ENCODE measurements at places on chromosomes 3 and 15.

- DNase-seq: no peak
- H3K27me3 ChIP-seq: no peaks in the 10 kb centered on the region
These were observed 40.8 kb downstream of the RARB start for GRCh38 chr3:25468866-25469319.

DNA sequence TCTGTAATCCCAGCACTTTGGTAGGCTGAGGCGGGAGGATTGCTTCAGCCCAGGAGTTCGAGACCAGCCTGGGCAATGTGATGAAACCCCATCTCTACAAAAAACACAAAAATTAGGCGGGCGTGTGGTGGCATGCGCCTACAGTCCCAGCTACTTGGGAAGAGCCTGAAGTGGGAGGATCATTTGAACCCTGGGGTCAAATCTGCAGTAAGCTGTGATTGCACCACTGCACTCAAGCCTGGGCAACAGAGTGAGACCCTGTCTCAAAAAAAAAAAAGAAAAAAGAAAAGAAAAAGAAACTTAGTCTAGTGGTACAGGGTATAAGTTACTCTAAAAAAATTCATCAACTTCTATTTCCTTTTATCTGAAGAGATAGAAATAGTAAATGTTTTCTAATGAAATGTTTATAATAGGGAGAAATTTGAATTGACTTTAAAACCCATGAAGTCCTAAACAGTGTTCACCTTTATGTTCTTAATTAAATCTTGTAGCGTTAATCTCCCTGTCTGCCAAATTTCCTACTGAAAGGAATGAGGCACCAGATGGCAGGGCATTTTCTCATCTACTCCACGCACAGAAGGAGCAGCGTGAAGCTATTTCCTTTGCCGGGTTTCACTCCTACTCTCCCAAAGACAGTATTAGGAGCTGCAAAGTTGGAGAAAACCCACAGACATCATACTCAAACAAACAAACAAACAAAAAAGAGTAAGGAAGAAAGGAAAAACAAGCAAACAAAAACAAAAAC is 1.9 kb downstream of the PCLAF start:
- H3K4me1 ChIP-seq: peaks cover 12% of the 10 kb centered on the region
- H3K27me3 ChIP-seq: no peaks in the 10 kb centered on the region
- DNase-seq: no peak
- H3K36me3 ChIP-seq: peaks cover 9% of the 10 kb centered on the region

DNA sequence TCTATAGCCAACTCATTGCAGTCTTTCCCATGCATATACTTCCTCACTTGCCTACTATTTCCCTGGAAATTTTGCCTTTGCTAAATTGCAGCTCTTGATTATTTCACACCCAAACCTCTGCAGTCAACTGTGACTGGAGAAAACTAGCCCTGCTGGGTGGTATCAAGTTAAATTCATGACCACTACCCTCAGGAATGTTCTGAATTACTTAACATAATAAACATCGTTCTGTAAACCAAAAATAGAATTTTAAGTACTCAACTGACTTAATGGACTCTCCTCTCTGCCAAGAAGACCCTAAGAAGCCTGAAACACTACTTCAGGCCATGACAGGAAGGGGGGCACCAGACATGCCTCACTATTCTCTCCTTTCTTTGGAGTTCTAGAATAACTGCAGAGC is 1278.0 kb upstream of the GBE1 start:
- H3K36me3 ChIP-seq: no peaks in the 10 kb centered on the region
- DNase-seq: no peak
- H3K27me3 ChIP-seq: no peaks in the 10 kb centered on the region
- H3K4me3 ChIP-seq: no peak overlapping the region

GRCh38 chr3:136075218-136075808 is 109.8 kb downstream of the PPP2R3A start:
- no peak overlapping the region for H3K4me3 ChIP-seq
- no peaks in the 10 kb centered on the region for H3K27me3 ChIP-seq
- peak; percentile 68 for DNase-seq
- H3K4me1 ChIP-seq: peaks cover 4% of the 10 kb centered on the region
- no peaks in the 10 kb centered on the region for H3K36me3 ChIP-seq
- no peak overlapping the region for H3K27ac ChIP-seq

GRCh38 chr15:66169023-66169422 is 84.5 kb downstream of the MEGF11 start:
- DNase-seq: no peak
- no peak overlapping the region for H3K27ac ChIP-seq
- H3K36me3 ChIP-seq: peaks cover 2% of the 10 kb centered on the region
- peaks cover 41% of the 10 kb centered on the region for H3K27me3 ChIP-seq
- H3K4me3 ChIP-seq: no peak overlapping the region

DNA sequence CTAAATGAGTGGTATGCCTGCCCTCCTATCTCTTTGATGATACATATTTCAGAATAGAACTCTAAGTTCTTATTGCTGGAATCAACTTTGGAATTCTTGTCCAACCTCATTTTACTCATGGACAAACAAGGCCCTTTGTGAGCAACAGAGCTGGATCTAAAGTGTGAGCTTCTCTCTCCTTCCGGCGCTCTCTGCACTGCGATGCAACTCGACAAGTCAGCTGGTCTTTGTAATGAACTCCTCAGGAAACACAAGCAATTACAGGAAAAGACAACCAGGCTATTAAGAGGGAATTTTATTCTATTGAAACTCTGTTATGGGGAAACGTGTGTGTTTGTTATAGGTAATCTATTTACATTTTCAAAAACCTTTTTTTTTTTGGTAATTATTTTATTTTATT is 20.3 kb upstream of the NRROS start:
- no peak overlapping the region for H3K27ac ChIP-seq
- no peak for DNase-seq
- no peak overlapping the region for H3K4me3 ChIP-seq
- H3K4me1 ChIP-seq: peaks cover 4% of the 10 kb centered on the region
- H3K27me3 ChIP-seq: no peaks in the 10 kb centered on the region
- H3K36me3 ChIP-seq: peaks cover 5% of the 10 kb centered on the region

GRCh38 chr15:57611123-57611522 is 19.4 kb downstream of the MYZAP start:
- H3K4me1 ChIP-seq: no peaks in the 10 kb centered on the region
- H3K4me3 ChIP-seq: no peak overlapping the region
- no peak overlapping the region for H3K27ac ChIP-seq

DNA sequence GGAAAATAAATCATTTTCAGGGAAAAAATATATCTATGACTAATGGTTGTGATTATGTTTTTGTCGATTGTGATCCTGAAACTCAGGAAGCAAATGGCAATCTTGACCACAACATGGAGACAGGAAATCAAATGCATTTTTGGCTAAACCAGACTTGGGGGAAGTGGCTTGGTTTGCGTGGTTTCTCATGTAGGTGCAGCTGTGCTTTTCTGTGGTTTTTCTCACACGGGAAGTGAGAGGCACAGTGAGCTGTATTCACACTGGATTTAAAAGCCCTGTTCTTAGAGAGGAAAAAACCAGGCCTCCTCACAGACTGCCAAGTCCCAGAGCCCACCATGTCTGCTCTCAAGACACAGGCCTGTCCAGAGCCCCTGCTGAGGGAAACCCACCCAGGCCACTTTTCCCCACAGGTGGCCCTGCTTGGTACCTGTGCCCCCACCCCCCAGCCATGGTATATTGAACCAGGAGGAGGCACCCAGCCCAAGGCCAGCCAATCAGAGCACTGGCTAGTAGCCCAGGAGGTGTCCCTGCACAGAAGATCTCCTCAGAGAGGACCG is 46.1 kb downstream of the BTD start:
- DNase-seq: peak; percentile 45
- H3K27ac ChIP-seq: peak overlapping the region; percentile 77
- H3K36me3 ChIP-seq: peaks cover 11% of the 10 kb centered on the region
- peaks cover 15% of the 10 kb centered on the region for H3K27me3 ChIP-seq
- peak overlapping the region; percentile 81 for H3K4me3 ChIP-seq
- peaks cover 40% of the 10 kb centered on the region for H3K4me1 ChIP-seq

DNA sequence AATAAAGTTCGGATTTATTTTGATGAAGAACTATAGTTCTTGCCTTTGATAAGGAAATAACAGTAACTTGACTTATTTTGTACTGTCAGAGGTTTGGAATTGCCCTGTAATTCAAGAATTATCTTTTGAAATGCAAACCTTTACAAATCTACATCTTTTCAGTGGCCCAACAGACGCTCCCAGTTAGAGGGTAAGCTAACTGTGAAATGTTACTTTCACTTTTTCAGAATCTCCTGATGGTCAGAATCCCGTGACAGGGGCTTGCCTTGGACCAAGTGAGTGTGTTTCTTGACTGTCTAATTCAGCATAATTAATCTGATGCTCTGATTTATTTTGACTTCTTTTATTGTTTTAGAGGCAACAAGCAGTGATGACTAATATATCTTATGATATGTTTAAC is 262.5 kb downstream of the PLOD2 start:
- H3K27ac ChIP-seq: no peak overlapping the region
- H3K36me3 ChIP-seq: no peaks in the 10 kb centered on the region
- DNase-seq: no peak

DNA sequence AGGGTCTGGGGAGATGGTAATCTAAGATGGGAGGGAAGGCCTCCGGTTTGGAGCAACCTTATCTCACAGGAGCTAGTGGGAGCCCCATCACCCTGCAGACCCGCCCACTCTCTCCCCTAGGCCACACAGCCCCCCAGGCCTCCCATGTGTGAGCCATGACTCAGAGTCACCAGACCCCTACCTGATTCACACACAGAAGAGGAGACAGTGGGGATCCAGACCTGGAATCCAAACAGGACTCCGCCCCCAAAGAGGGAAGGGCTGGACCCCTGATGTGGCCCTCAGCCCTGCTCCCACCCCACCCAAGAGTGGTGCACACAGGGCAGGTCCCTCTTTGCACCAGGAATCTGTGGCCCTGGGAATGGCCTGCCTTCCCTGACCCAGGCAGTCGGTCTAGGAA is 97.4 kb downstream of the ADCY5 start:
- no peak overlapping the region for H3K27ac ChIP-seq
- H3K4me3 ChIP-seq: no peak overlapping the region
- DNase-seq: no peak
- H3K4me1 ChIP-seq: no peaks in the 10 kb centered on the region

DNA sequence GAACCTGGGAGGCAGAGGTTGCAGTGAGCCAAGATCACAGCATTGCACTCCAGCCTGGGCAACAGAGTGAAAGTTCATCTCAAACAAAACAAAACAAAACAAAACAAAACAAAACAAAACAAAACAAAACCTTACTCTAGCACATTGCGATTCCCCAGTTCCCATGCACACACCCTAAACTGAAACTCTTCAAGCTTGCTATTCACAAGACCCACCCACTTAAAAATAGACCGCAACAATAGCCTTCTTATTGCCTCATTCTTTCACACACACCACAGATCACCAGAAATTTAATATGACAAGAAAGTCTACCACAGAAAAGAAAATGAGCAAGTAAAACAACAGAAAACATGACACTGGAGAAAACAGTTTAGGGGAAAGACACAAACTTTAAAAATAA is 598.4 kb downstream of the FHIT start:
- no peak overlapping the region for H3K4me3 ChIP-seq
- no peak overlapping the region for H3K27ac ChIP-seq
- no peak for DNase-seq
- H3K4me1 ChIP-seq: peaks cover 2% of the 10 kb centered on the region
- H3K27me3 ChIP-seq: no peaks in the 10 kb centered on the region

DNA sequence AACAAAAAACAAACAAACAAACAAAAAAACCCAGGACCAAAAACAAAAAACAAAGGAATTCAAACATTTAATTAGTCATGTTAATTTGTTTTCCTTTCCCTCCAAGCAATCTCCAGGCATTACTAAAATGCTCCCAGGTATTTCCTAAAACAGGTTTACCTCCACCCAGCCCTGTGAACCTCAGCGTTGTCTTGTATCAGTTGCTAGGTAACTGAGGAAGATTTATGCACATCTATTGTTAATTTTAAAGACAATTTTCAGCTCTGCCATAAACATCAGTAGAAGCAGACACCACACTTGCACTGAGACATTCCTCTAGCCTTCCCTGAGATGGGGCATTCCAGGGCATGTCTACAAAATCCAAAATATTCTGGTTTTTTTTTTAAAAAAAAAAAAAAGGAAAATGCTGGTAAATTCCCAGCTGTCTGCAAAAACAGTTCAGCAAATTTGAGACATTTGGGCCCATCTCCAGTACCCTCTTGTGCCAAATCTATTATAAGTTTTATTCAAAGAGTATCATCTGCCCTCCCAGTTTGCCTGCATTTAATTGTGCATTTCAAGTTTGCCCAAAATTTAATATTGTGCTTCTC is 227.6 kb downstream of the ADAMTS9 start:
- DNase-seq: no peak
- no peak overlapping the region for H3K4me3 ChIP-seq
- no peaks in the 10 kb centered on the region for H3K36me3 ChIP-seq
- H3K27me3 ChIP-seq: peaks cover 18% of the 10 kb centered on the region
- peaks cover 5% of the 10 kb centered on the region for H3K4me1 ChIP-seq

DNA sequence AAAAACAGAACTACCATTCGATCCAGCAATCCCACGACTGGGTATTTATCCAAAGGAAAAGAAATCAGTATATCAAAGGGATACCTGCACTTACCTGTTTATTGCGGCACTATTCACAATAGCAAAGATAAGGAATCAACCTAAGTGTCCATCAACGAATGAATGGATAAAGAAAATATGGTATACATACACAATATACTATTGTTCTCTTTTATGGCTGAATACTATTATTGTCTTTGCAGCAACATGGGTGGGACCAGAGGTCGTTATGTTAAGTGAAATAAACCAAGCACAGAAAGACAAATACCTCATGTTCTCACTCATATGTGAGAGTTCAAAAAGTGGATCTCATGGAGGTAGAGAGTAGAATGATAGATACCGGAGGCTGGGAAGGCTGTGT is 118.3 kb upstream of the FAM3D start:
- H3K36me3 ChIP-seq: no peaks in the 10 kb centered on the region
- H3K4me1 ChIP-seq: no peaks in the 10 kb centered on the region
- no peak overlapping the region for H3K27ac ChIP-seq
- DNase-seq: no peak
- no peaks in the 10 kb centered on the region for H3K27me3 ChIP-seq

- peaks cover 30% of the 10 kb centered on the region for H3K4me1 ChIP-seq
- peak overlapping the region; percentile 86 for H3K4me3 ChIP-seq
- peak overlapping the region; percentile 92 for H3K27ac ChIP-seq
- H3K27me3 ChIP-seq: no peaks in the 10 kb centered on the region
These were observed 2.3 kb downstream of the FBXL22 start for GRCh38 chr15:63599401-63600000.

DNA sequence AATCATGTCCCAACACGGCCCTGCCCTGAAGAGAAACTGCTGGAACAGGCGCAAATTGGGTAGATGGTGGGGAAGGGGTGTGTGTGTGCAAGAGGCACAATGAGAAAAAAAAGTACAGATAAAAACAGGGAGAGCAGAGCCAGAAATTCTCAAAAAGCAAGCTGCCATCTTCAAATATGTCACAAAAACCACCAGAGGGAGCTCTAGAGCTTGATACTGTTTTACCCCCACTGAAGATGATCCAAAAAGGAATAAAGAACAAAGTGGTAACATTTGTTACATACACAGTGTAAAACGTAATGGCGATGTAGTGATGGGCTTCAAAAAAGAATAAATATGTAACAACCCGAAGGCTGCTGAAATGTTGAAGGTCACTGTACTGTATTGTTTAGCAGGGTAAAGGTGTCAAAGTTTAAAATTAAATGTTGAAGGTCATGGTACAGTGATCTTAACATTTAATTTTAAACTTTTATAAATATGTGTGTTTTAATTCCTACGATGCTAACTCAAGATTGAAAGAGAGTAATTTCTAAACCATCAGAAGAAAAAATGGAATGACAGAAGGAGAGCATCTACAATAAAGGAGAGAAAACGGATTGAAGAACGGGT is 6.0 kb downstream of the SNRPA1 start:
- peaks cover 87% of the 10 kb centered on the region for H3K36me3 ChIP-seq
- H3K4me1 ChIP-seq: peaks cover 37% of the 10 kb centered on the region
- H3K4me3 ChIP-seq: no peak overlapping the region
- H3K27ac ChIP-seq: peak overlapping the region; percentile 39
- peak; percentile 45 for DNase-seq
- H3K27me3 ChIP-seq: no peaks in the 10 kb centered on the region
